A673 (cell line): ENCODE measurements at places on chromosomes 13 and 19. TPM values are rescaled to one million over a fixed set of nuclear protein-coding genes. Genes with fewer than 3 reads are reported as not detected.

NECTIN2 gene
- total RNA-seq = 76.7 and 83.6 TPM in 2 replicates

CCL25 gene
- total RNA-seq = not detected in 2 replicates

WDR87 gene
- total RNA-seq = not detected in 2 replicates

CD33 gene
- not detected in 2 replicates for total RNA-seq

ZNF844 gene
- 1.5 TPM in 2 replicates for total RNA-seq

C19orf38 gene
- not detected in 2 replicates for total RNA-seq

KIR2DL3 gene
- total RNA-seq = not detected in 2 replicates

CEACAM3 gene
- total RNA-seq = not detected in 2 replicates

NPAS1 gene
- 2.1 and 2.4 TPM in 2 replicates for total RNA-seq

MKNK2 gene
- total RNA-seq = 106 and 107 TPM in 2 replicates

CLEC17A gene
- total RNA-seq = not detected in 2 replicates
